Activated CD4-positive, alpha-beta T cell treated with anti-CD3 and anti-CD28 coated beads, Interleukin-2, amount 50 U/mL, for 1 hour (primary cell): ENCODE measurements at places on chromosomes 11 and 22.
A peak's percentile ranks its signal among the peaks of the same experiment; 100 is the strongest.

GRCh38 chr11:20634781-20635180 is 34.6 kb upstream of the NELL1 start:
- no peak for DNase-seq

DNA sequence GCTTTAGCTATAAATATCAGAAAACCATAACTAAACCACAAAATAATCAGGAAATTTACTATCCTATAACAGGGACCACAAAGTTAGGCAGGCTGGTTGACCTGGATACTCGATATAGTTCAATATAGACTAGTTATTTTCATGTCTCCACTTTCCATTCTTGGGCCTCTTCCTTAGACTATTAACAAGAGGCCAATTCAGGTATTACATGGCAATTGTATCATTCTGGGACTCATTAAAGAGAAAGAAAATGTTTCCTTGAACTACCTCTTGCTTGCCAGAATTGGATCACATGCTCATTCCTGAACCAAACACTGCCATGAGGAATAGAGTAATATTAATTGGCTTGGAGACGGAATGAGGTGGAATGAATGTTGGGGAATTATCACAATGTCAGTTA is 76.0 kb downstream of the EIF3M start:
- no peak for DNase-seq

DNA sequence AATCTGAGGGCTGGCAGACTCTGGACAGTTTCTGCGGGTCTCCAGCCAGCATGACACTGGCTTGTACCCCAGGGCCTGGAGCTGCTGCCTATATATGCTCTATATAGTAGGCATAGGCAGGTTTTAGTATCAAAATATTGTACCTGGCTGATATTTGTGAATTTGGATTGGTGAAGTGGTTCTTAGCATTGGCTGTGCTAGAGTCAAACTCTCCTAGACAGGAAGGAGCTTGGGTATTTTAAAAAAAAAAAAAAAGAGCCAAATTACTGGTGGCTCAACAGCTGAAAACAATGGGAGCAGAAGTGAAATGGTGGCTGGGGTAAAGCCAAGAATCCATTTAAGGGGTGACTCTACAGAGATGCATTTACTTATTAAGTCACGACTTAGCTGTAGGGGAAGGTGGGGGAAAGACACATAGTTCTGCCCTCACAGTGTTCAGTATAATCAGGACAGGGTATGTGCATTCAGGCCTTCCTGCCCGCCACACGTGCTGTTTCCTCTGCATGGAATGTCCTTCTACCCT is 11.0 kb upstream of the MTFP1 start:
- DNase-seq, result no peak

GRCh38 chr11:76669901-76670484 is 554 bp downstream of the LRRC32 start:
- DNase-seq, result no peak

DNA sequence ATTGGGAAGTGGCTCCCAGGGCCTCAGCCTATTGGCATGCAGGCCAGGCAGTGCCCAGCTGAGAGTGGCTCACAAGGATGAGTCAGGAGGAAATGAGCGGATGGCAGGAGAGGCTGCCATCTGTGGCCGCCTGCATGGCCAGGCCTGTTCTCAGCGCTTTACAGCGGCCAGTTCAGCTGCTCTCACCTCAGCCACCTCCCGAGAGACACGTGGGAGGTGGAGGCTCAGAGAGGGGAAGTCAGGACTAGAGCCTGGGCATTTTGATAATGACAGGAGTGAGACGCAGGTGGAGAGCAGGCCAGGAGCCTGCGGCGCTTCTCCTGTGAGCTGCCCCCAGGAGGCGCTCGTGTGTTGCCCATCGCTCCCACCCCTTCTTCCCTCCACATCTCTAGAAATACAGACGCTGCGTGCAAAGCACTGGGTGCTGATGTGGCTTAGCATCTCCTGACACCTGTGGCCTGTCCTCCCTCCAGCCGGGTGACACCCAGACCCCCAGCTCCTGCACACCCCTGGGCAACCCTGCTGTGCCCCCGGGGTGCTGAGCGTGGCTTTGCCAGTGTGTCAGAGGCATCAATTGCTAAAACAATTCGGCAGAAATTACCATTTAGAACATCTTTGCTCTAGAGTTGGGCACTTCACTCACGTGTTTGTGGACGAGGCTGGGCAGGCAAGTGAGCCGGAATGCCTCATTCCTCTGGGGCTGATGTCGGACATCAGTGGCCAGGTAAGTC is 21.4 kb upstream of the PANX2 start:
- peak; percentile 76 for DNase-seq

- DNase-seq, result no peak
Measured at GRCh38 chr11:15159085-15159484, 44.4 kb downstream of the INSC start.

DNA sequence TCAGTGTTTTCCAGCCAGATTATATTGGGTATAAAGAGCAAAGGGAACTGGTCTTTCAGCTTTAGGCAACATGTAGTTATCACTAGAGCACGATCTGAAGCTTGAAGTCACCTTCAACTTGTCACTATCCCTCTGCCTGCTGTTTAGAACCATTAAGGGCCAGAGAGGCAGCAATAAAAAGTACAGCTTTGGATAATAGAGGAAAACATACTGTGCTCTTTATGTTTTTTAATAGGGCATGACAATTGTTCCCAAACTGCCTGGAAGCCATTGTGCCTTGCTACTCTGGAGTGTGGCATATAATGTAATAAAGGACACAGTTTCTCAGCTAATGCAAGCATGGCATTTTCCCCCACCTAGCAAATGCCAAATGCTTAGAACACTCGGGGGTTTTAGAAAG is 1912.0 kb upstream of the RAG2 start:
- DNase-seq, result no peak

DNA sequence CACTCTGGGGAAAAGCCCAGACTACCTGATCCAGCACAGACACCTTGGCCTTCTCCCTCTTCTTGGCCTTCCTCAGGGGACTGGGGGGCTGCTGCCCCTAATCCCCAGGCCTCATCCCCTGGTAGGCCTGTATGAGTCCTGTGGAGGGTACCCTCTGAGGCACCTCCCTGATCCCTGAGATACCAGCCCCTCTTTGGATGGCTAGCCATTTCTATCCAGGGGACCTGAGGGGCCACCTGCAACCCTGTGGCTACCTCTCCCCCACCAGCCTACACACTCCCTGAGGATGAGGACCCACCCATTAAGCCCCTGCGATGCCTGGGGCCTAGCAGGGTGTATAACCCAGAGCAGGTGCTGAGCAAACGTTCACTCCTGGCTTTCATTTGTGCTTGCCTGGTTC is 54.6 kb downstream of the HIRA start:
- DNase-seq, result no peak

- DNase-seq, result no peak
Measured at GRCh38 chr22:43399338-43399979, 12.4 kb upstream of the MPPED1 start.

DNA sequence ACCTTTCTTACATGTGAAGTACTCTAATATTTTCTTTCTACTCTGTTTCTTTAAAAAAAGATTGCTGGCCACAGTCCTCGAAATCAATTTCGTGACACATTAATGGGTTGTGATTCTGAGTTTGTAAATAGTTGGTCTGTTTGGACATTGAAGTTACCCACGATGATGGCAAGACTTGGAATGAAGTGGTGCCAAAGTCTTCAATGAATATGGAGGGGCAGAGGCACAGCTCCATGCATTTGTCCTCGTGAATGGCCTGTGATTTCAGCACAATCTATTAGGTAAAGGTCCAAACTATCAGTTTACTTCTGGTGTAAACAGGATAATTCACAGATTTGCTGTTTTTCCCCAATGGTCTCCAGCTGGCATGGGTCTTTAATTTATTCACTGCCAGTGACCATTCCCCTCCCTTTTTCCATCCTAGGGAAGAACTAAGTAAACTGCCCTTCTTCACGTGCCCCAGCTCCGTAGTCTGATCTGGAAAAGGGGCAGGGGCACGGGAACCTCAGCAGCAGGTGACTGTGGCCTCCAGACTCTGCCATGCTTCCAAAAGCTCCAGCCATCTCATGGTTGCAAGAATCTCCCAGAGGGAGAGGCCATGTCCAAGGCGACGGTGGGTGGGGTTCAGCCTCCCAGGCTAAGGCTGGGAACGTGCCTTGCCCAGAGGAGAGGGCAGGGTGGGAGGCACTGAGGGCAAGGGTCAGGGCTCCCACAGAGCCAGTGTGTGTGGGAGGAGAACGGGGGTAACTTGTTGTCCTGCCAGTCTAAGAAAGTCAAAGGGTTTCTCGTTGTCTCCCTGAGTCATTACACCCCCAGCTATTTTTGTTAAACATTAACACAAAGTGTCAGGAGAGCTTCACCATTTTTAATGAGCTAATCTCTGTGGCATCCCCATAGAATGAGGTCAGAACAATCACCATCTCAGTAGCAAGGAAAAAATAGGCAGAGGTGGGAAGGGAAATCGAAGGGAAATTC is 16.9 kb upstream of the PEX26 start:
- DNase-seq, result no peak

DNA sequence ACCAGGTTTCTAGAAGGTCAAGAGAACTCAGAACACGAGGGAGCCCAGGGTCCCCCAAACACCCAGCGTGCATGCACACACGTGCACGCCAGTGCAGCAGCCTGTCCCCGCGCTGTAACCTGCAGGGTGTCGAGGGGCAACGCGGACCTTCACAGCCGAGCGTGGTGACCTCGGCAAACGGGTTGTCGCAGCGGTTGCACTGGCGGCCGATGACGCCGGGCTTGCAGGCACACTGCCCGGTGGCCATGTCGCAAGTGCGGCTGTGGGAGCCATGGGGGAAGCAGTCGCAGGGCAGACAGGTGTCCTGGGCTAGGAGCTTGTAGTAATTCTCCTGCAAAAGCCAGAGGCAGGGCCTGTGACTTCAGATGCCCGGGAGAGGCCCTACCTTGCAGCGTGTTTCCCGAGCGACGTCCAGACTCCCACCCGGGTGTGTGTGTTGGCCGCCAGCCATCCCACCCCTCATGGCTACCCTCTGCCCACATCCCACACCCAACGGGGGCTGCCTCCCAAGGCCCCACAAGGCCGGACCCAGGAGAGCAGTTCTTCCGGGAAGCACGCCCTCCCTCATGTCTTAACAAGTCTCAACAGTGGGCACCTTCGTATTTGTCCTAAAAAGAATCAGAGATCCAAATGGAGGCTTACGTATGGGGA is 56.1 kb downstream of the TRMU start:
- DNase-seq, result no peak

GRCh38 chr11:20367313-20367948 is 3.9 kb downstream of the HTATIP2 start:
- DNase-seq, result peak; percentile 24

DNA sequence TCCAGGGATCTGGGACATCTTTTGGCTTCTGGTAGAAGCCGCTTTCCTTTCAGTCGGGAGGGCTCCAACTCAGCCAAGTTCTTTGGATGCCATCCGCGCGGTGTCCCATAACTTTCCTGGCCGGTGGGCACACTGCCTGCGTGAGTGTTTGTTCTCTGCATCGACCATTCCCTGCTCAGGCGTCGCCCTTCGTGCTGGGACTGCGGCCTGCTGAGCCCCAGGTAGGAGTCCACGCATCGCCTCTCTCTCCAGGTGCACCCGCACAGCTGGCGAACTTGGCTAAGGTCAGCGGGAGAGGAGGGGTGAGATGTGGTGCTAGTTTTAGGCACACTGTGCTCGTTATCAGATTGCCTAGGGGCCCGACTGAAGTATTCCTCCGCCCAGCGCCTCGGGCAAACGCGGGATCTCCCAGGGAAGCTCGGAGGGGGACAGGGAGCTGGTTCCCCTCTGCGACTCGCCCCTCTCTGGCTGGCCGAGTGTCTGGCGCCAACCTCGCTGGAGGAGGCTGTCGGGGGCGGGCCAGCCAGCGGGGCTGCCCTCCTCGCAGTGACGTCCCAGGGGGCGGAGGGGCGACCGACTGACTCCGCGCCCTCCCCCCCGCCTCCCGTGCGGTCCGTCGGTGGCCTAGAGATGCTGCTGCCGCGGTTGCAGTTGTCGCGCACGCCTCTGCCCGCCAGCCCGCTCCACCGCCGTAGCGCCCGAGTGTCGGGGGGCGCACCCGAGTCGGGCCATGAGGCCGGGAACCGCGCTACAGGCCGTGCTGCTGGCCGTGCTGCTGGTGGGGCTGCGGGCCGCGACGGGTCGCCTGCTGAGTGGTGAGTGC is at the start of gene LAYN:
Gene LAYN, plus strand, starts transcription at position 607 of the 823 bp plus-strand sequence. Its CDS starts 124 bp downstream, at position 731.
- DNase-seq, result peak; percentile 9

DNA sequence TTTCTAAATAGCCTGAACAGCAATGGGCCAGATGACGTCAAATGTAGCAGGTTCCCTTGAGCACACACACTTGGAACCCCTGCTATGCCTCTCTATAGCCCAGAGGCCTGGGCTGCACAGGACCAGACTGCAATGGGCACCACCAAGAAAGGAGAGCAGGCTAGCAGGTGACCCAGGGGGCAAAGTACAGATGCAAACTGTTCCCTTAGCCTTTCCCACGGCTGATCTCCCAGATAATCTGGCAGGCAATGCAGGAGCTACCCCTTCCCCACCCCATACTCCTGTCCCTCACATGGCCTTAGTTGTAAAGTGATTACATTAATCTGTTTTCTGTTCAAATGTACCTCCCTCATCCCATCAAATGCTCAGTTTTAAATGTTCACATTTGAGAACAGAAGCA is 41.3 kb downstream of the SMCO4 start:
- DNase-seq, result no peak

DNA sequence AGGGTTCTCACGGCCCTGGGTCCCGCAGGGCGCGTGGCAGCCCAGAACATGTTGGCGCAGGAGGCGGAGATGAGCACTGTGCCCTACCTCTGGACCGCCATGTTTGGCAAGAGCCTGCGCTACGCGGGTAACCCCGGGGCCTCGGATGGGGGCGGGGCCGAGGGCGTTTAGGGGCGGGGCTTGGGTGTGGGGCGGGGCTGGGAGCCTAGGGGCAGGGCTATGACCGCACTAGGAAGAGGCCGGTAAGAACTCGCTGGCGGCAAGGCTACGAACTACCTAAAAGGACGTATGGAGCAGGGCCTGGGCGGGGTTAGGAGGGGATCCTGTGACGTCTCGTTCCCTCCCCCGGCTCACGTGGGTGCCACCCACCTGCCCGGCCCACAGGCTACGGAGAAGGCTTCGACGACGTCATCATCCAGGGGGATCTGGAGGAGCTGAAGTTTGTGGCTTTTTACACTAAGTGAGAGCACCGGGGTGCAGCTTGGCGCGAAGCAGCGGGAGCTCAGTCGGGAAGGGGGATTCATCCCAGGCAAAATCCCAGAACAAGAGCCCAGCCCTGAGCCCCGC is 2.8 kb upstream of the LZTR1 start:
- DNase-seq, result peak; percentile 58

DNA sequence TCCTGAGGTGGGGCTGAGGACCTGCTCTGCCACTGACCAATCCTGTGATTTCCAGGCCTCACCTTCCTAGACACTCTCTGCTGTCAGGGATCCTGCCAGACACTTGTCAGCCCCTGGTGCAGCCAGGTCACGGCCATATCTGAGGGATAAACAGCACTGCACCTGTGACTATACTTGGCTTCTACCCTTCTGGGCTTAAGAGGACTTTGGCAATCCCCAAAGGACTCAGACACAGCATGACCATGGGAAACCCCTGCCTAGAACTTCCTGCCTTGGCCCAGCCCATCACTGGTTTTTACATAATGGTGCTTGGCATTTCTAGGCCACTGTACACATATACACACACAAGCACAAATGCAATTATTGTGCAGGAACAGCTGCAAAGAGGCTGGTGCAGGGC is 11.6 kb upstream of the OLFML1 start:
- no peak for DNase-seq

- no peak for DNase-seq
Measured at GRCh38 chr11:120401506-120401905, 65.3 kb downstream of the ARHGEF12 start.
